ENCODE measurements at places on chromosomes 3 and 15. TPM values are rescaled to one million over a fixed set of nuclear protein-coding genes. Genes with fewer than 3 reads are reported as not detected.

DNA sequence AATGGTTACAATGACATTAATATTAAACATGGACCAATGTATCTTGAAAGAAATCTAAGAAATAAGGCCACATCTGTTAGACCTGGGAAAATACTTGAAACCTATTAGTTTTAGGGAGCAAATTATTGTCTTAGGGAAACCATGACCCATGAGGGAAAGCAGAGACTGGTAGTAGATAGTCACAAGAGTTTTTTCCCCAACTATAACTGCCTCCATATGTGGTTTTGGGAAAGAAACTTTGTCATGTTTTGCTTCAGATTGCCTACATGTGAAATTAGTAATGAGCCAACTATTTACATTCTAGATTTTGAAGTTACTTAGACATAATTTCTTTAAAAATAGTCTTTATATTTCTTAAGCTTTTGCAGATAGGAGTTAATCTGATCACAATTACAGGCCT, 474.9 kb downstream of the ROBO2 start:
- DNase-seq: no peak

DNA sequence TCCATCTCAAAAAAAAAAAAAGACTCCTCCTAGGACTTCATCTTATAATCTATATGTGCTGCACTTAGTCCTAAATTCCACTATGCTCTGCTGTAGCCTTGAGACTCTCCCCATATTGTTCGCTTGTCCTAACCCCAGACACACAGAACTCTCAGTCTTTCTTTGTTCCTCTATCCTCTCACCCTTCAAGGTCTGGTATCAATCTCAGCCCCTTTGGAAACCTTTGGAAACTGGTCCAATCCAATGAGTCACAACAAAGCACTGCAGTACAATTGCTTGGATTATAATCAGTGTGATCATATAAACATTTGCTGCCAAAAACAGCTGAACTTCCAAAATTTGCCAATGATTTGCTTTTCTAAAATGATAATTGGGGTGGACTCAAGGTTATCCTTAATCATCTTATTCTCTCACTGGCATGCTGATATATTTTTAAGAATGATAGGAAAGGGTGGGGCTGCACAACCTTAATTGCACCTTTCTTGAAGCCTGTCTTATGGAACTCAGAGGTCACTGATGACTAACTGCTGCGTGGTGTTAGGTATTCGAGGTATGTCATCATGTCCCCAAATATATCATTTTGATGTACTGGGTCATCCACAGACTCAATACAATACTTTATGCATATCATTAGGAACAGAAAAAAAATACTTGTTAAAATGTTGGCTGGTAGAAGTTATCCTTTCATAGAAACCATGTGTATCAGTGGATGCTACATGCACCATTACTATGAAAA, 756.7 kb downstream of the NR2F2 start:
- DNase-seq: no peak

- DNase-seq: no peak
Observed at GRCh38 chr3:40262331-40262730, 47.2 kb upstream of the EIF1B start.

DNA sequence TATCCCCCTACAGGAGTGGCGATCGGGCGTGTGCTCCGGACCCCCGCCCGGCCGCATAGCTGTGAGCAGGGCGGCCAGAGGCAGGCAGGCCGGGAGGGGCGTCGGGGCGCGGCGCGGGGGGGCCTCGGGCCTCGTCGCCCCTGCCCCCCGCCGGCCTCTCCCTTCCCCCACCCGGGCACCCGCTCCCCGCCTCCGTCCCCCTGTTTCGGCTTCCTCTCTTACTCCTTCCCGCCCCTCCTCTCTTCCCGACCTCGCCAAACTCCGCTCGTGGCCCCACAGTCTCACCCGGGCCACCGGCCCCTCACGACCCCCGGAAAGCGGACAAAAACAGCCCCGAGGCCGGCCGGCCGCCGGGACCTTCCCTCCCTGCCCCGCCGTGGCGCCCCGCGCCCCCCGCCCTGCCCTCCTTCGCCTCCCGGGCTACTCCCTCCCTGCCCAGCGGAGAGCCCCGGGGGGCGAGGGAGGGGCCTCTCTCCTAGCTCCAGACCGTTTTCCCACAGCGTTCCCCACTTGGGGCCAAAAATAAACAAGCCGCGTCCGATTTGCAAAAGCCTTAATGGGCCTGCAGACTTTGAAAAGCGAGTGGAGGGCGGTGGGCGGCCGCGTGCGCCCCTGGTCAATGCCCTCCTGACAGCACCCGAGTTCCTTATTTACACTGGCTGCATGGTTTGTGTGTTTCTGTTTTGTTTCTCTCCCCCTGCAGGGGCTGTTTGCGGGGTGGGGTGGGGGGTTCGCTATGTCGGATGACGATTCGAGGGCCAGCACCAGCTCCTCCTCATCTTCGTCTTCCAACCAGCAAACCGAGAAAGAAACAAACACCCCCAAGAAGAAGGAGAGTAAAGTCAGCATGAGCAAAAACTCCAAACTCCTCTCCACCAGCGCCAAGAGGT, 1.0 kb downstream of the UBE2E1 start:
- peak; percentile 35 for DNase-seq

Gene KIF7
- 0.08 TPM for total RNA-seq

Gene TATDN2
- total RNA-seq: 68.7 TPM

Gene HOMER2
- total RNA-seq: 6.6 TPM
